Aortic smooth muscle cell (primary cell): ENCODE measurements at places on chromosomes 3 and 15. TPM values are rescaled to one million over a fixed set of nuclear protein-coding genes. Genes with fewer than 3 reads are reported as not detected.

Gene RGMA
- total RNA-seq = 0.40 and 0.99 TPM in 2 replicates

Gene C3orf49
- total RNA-seq = not detected in 2 replicates

Gene TLR9
- under 0.01 TPM in 1 of 2 replicates, not detected in the other for total RNA-seq

Gene UNC13C
- 0.56 TPM in 1 of 2 replicates, not detected in the other for total RNA-seq

Gene MORC1
- not detected in 2 replicates for total RNA-seq

Gene ADPRH
- 3.6 and 4.0 TPM in 2 replicates for total RNA-seq

Gene ZPLD1
- 0.19 and 0.26 TPM in 2 replicates for total RNA-seq

Gene CGNL1
- 3.3 and 9.5 TPM in 2 replicates for total RNA-seq

Gene CORO2B
- 4.8 and 5.5 TPM in 2 replicates for total RNA-seq

Gene ADCY5
- total RNA-seq = under 0.01 and 0.13 TPM in 2 replicates

Gene ISLR2
- total RNA-seq = not detected in 2 replicates

Gene TMEM108
- total RNA-seq = not detected in 2 replicates

Gene CHAC1
- total RNA-seq = 2.8 and 5.3 TPM in 2 replicates

Gene COL6A6
- total RNA-seq = 0.40 and 4.1 TPM in 2 replicates

Gene IL5RA
- not detected in 2 replicates for total RNA-seq

Gene PARP14
- 49.3 and 64.0 TPM in 2 replicates for total RNA-seq

Gene ARNT2
- 4.6 and 6.5 TPM in 2 replicates for total RNA-seq

Gene UACA
- total RNA-seq = 162 and 177 TPM in 2 replicates

Gene PDZRN3
- 53.7 and 59.6 TPM in 2 replicates for total RNA-seq

Gene UBA3
- 68.7 and 81.8 TPM in 2 replicates for total RNA-seq

Gene TRANK1
- total RNA-seq = 12.9 and 14.9 TPM in 2 replicates

Gene GSK3B
- total RNA-seq = 40.2 and 49.2 TPM in 2 replicates

Gene SLC24A5
- not detected in 2 replicates for total RNA-seq

Gene SEMA3F
- 8.7 and 19.8 TPM in 2 replicates for total RNA-seq

Gene EXD1
- total RNA-seq = not detected in 2 replicates

Gene COL8A1
- 7.2 and 34.6 TPM in 2 replicates for total RNA-seq

Gene FBXO40
- total RNA-seq = not detected in 2 replicates

Gene TP63
- total RNA-seq = 0.12 and 0.53 TPM in 2 replicates

Gene STAC
- total RNA-seq = 16.6 and 20.1 TPM in 2 replicates

Gene GOLGA6A
- total RNA-seq = not detected in 2 replicates

Gene CLEC3B
- 28.8 TPM in 2 replicates for total RNA-seq

Gene RBP2
- total RNA-seq = not detected in 2 replicates

Gene NTRK3
- 0.26 and 0.62 TPM in 2 replicates for total RNA-seq

Gene NDUFAF3
- 94.3 and 111 TPM in 2 replicates for total RNA-seq

Gene PATL2
- 0.62 and 0.92 TPM in 2 replicates for total RNA-seq

Gene MRAS
- total RNA-seq = 39.7 and 42.7 TPM in 2 replicates

Gene SPATA12
- under 0.01 and 0.06 TPM in 2 replicates for total RNA-seq

Gene ESYT3
- 0.12 and 0.26 TPM in 2 replicates for total RNA-seq

Gene SCN11A
- total RNA-seq = 0.06 and 0.13 TPM in 2 replicates

Gene SH2D7
- not detected in 2 replicates for total RNA-seq

Gene PCYT1A
- total RNA-seq = 87.4 and 97.9 TPM in 2 replicates

Gene CLDN18
- not detected in 2 replicates for total RNA-seq

Gene KIAA1143
- 19.7 and 21.8 TPM in 2 replicates for total RNA-seq

Gene ZNF609
- 11.4 and 15.4 TPM in 2 replicates for total RNA-seq

Gene GXYLT2
- 2.6 and 4.4 TPM in 2 replicates for total RNA-seq

Gene AHSG
- total RNA-seq = not detected in 2 replicates

Gene RAD51
- total RNA-seq = 4.0 and 6.9 TPM in 2 replicates

Gene ATP13A4
- 0.31 and 0.40 TPM in 2 replicates for total RNA-seq

Gene SLC27A2
- not detected in 2 replicates for total RNA-seq

Gene CCDC54
- not detected in 2 replicates for total RNA-seq

Gene P2RY14
- total RNA-seq = not detected in 2 replicates

Gene GOLGA6L25
- total RNA-seq = not detected in 2 replicates
